ENCODE measurements at places on chromosomes 1 and 21.

DNA sequence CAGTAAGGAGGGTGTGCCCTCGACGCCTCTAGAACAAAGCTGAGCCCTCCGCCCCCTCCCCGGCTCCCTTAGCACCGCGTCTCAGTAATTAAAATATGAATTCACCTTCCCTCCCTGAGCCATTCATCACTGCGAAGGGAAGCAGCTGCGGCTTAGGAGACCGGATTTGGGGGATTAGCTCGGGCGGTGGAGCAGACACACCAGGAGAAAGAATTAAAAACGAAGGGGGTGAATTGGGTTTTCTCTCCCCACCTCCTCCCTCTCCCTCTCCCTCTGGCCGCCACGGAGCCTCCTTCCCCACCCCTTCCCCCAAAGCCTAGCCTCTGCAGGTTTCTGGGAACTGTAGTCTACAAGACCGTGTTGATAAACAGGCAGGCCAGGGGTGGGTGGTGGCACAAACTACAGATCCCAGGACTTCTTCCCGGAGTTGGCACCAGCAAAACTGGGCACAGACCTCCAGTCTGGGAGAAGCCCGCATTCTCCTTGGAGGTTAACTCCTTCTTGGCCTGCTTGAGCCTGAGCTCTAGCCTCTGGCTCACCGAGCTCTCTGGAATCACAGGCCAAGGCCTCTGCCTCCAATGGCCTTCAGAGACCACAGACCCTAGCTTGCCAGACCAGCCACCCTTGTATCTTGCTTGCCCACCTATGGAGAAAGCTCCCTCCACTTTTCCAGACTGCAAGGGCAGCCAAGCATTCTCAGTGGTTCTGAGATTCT is 10.8 kb downstream of the BLACAT1 start:
- DNase-seq = no peak

GRCh38 chr1:183699616-183700160 is 46.6 kb upstream of the APOBEC4 start:
- DNase-seq = no peak

DNA sequence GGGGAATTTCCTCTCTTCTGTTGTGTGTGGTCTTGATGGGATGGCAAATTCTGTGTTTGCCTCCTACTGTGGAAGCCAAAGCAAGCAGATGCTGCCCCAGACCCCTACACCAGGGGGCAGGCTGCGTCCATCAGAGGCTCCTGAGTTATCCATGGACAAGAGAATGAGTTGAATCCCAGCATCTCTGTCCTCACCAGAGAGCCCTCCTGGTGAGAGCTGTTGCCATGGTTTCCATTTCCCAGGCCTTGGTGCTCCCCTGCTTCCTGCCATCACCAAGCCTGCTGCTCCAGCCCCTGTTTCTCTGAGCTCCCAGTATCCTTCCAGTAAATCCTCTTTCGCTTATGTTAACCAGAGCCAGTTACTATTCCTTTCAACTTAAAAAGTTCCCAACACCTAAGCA is 20.4 kb upstream of the GNG12 start:
- DNase-seq = peak; percentile 49

- no peak for DNase-seq
These were observed 196.2 kb upstream of the APP start for GRCh38 chr21:26366781-26367180.

GRCh38 chr21:45103971-45104520 is 29.7 kb downstream of the ADARB1 start:
- DNase-seq = no peak

GRCh38 chr1:204354579-204354978 is 5.2 kb downstream of the PLEKHA6 start:
- no peak for DNase-seq

GRCh38 chr1:167529829-167530474 is 11.6 kb upstream of the CD247 start:
- DNase-seq = no peak

GRCh38 chr1:93614986-93615581 is 66.6 kb downstream of the BCAR3 start:
- no peak for DNase-seq

DNA sequence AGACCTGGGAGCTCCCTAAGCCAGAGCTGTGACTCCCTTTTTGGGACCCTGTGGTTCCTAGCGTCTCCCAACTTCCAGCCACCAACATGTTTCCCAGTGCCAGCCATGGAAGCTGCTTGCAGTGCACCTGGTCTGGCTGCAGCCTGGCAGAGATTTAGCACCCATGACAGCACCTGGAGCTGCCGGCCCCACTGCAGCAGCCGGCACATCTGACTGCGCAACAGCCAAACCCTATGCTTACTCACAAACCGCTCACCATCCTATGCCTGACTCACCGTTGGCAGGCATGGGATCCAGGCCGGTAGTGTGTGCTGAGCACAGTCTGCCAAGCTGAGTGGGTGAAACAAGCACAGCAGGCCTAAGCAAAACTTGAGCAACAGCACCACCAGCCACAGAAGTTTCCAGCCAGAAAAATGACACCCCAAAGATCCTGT is 435.9 kb upstream of the PRMT6 start:
- DNase-seq = no peak

- no peak for DNase-seq
These were observed 164.5 kb upstream of the UBE2U start for GRCh38 chr1:64038965-64039364.

DNA sequence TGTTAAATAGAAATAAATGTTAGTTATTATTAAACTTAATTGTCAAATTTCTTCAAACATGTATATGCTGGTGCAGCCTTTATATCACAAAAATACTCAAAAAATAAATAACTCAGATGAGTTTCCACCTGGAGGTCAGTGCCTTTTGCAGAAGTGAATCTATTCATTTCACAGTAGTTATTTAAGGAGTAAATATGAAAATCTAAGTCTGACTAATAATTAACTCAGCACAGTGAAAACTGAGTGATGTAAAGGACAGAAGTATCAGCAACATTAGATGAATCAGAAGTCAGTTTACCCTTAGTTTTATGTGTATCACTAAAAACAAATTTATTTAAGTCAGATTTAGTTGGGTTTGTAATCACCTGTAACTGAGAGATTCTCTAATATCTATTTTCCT is 2135.4 kb downstream of the MRPL39 start:
- no peak for DNase-seq

GRCh38 chr1:178651742-178652141 is 73.3 kb upstream of the RALGPS2 start:
- DNase-seq = no peak

DNA sequence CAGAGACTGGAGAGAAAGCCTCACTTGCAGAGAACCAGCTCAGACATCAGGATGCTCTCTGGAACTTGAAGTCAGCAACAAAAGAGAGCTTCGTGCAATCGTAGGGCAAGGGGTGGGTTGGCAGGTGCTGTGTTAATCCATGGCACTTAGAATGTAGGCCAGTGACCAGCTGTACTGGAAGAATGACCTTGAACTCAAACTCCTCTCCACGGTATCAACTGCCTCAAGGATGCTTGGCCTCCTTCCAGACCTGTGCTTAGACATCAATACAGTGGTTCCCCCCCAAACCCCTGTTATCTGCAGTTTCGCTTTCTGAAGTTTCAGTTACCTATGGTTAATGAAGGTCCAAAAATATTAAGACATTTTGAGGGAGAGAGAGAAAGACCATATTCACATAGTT is 6.5 kb downstream of the KANK4 start:
- no peak for DNase-seq

GRCh38 chr21:28338701-28339305 is 653.9 kb downstream of the LTN1 start:
- DNase-seq = peak; percentile 43

DNA sequence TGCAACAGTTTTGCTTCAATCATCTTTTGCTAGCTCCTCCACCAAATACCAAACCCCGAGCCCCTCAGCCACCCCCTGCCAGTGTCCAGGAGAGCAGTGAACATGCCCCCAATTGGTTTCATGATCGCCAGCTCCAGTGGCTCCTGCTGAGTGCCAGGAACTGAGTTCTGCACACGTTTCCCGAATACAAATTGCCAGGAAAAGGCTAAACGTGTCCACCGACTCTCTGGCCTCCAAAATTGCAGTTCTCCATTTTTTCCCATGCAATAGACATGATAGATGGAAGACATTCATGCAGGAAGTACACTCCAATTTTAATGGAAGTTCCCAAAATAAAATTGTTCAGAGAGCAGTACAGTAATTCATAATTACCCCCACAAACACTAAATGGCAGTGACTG is 101.3 kb downstream of the SPSB1 start:
- DNase-seq = no peak

GRCh38 chr1:62621907-62622306 is 24.6 kb downstream of the ANGPTL3 start:
- no peak for DNase-seq

DNA sequence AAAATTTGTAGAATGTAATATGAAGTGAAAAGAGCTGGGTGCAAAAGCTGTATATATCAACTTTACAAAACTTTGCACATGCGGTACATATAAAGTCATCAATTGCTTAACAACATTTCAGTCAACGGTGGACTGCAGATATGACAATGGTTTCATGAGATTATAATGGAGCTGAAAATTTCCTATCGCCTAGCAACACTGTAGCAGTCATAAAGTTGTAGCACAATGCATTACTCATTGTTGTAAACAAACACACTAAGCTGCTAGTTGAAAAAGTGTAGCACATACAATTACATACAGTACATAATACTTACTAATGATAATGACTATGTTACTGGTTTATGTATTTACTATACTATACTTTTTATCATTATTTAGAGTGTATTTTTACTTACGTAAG is 64.0 kb downstream of the RGS7 start:
- no peak for DNase-seq

GRCh38 chr1:91769742-91770141 is 116.2 kb downstream of the TGFBR3 start:
- DNase-seq = no peak

GRCh38 chr21:40636026-40636425 is 210.9 kb downstream of the DSCAM start:
- DNase-seq = no peak
